Tibial nerve (tissue), 4 donors: ENCODE measurements at places on chromosomes 5 and 9. TPM values are rescaled to one million over a fixed set of nuclear protein-coding genes. Genes with fewer than 3 reads are reported as not detected.

- DNase-seq, result no peak
These were observed 15.3 kb downstream of the IFNA5 start for GRCh38 chr9:21289848-21290247.

ZNF300 gene
- total RNA-seq, result 6.3 TPM

DNA sequence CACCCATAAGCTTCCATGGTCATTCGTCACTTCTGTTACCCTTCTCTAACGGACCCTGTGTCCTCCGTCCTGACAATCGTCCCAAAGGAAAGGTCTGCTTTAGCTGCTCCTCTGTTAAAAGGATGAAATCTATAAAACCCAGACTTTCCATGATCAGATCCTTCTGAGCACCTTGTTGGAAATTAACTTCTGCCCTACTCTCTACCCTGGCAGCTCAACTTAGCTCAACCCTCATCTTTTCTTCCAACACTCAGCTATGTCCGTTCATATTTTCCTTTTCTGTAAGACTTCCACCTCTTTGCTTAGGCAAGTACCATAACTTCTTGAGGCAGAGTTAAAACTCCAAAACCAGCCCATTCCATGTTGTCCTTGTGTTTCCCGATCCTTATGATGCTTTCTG, 205.4 kb downstream of the SPATA31A6 start:
- DNase-seq, result no peak

DNA sequence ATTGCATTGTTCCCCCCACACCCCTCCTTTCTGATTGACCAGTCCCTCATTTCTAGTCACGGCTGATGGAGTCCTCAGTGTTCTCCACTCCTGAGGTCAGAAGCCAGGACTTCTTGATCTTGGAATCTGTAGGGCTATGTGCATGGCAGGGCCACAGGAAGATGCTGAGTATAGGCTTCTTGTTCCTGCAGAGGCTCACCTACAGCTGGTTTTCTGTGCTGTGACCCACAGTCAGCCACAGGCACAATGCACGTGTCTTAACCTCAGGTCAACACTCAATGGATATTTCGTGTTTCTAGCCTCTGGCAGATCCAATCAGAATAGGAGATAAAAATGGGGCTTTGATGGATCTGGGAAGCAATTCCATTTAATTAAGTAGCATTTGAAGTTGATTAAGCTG, 14.3 kb upstream of the CXCL14 start:
- no peak for DNase-seq

- DNase-seq, result no peak
These were observed 102.4 kb downstream of the LPAR1 start for GRCh38 chr9:110935829-110936228.

DNA sequence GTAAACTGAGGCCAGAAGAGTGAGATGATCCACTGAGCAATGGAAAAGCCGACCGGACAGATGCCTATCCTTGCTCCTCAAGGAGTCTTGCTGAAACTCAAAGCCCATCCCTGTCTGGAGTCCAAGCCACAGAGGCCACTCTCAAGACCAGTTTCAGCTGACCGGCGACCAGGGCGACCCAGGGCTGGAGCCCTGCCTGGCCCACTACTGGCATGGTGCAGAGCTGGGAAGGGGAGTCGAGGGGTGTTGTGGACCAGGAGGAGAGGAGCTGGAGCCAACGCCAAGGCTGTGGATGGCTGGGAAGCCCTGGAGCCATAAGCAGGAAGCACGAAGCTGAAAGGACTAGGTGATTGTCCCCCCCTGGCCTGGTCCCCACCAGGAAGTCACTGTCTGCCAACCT, 22.1 kb downstream of the FAM163B start:
- DNase-seq, result no peak

ZNF366 gene
- 10.6 TPM for total RNA-seq

TMEM215 gene
- total RNA-seq, result 7.5 TPM

- no peak for DNase-seq
These were observed 13.8 kb upstream of the CLIC3 start for GRCh38 chr9:137009938-137010732.

GRCh38 chr9:115193777-115194176, 75.8 kb upstream of the TNC start:
- DNase-seq, result no peak

BTNL8 gene
- not detected for total RNA-seq

DNA sequence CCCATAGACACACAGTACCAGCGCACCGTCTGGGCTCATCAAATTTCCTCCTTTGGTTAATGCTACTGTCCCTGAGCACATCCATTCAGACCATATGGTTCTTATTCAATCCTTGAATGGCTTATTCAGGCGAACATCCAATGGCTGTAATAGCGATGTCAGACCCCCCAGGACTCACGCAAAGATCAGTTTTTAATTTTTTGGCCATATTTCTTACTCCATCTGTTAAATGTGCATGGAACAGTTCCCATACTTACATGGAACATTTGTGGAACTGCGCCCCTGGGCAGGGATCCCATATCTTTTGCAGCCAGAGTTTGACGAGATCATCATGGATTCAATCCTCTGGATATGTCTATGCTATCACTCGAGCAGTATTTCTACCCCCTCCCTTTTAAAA, 213.2 kb downstream of the ADAMTS6 start:
- no peak for DNase-seq

DNA sequence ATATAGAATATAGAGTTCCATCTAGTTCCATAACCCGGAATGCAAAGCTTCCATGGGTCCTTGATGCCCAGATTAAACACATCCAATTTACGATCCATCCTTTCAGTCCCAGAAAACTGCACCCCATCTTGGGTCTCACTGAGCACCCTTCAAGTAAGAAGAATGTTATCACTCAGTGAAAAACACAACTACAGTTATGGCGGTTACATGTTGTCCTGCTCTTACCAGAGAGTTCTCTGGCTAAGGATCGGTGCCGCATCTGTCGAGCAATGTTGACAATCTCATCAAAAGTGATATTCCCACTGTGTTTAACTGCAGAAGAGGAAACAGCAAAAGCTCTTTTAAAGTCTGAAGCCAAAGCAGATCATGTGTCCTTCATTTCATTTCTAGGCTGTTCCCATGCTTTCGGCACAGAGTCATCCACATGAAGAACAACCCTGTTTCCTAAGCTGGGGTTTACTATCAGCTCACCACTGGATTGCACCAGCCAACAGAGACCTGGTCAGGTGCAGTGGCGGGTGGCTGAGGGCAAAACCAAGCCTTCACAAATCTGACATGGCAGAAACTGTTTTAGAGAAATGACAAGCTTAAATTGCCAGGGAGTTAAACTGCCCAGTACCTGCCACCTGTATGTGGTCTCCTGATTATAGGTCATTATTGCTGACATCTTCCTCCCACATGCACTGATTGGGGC, 2.9 kb downstream of the RPL12 start:
- DNase-seq, result no peak

GFPT2 gene
- total RNA-seq, result 55.3 TPM

GRCh38 chr9:137372693-137373610, 50.0 kb downstream of the EXD3 start:
- no peak for DNase-seq

DNA sequence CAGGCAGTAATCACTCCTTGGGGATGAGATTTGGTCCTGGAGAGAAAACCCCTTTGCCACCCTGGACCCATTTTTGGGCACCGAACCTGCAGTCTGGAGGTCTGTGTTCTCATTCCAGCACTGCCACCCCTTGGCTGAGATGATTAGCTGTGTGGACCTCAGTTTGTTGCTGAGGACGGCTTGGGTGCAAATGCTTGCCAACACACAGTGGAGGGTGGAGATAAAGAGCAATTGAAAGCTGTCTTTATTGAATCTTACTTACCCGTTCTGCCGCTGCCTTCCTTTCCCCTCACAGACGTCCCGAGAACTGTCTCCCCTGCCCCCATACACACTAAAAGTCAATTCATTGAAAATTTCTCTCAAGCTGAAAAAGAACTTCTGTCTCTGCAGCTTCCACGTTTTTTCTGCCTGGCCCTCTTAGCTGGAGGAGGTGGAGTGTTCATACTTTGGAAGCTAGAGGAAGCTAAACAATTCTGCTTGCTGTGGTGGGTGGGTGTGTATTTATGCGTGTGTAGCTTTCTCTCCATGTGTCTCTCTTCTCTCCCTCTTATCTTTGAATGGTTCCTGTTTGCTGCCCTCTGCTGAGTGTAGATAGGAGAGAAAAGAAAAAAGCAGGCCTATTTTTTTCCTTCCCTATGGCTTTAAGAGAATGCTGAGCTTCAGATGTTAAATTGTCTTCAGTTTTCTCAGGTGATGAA, 6.6 kb downstream of the GALNT10 start:
- no peak for DNase-seq

DNA sequence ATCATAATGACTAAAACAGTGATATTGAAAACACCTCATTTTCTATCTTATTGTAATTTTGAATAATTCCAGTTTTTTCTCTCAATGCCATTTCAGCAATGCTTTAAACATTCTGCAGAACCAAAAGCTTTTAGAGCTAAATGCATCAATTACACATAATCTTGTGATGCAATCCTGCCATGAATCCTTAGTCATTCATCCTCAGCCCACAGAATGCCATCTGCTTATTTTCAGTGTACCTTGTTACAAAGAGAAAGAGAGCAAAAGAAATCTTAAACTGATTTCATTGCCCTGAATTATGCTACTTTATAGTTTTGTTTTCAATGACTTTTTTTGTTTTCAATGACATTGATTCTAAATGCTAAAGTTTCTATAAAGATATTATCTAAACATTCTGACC, 1234.8 kb upstream of the C9orf72 start:
- DNase-seq, result no peak

- no peak for DNase-seq
These were observed 93.7 kb downstream of the SEMA5A start for GRCh38 chr5:9452181-9452580.

ANKRD33B gene
- total RNA-seq, result 34.7 TPM

- DNase-seq, result no peak
These were observed 78.0 kb downstream of the ARHGAP26 start for GRCh38 chr5:142847898-142848790.

EGFL7 gene
- total RNA-seq, result 189 TPM

- no peak for DNase-seq
These were observed 92.4 kb upstream of the CXCL14 start for GRCh38 chr5:135671052-135671705.

DNA sequence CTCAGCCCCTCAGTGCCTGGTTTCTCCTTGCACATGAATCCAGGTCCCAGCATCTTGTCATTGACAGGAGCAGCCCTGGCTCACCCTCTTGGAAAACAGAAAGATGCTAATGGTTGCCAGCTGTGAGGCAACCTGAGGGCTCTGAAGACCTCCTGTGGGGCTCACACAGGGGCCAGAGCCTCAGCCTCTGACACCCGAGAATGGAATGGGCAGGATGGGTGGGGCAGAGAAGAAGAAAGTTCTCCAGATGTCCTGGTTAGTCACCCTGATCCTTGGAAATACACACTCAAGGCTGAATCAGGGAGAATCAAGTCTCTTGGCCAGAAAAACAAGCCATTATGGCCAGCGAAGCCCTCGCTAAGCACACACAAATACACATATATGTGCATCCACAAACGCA, 32.3 kb upstream of the SPATA31E1 start:
- DNase-seq, result no peak

OTULIN gene
- 37.7 TPM for total RNA-seq

RASGEF1C gene
- 12.0 TPM for total RNA-seq

- DNase-seq, result no peak
These were observed 205.4 kb downstream of the LURAP1L start for GRCh38 chr9:12980085-12980851.

- DNase-seq, result no peak
These were observed 216.2 kb upstream of the ACTBL2 start for GRCh38 chr5:57698802-57699201.

GRCh38 chr5:170758481-170758880, 25.0 kb upstream of the GABRP start:
- no peak for DNase-seq

GRCh38 chr5:168047669-168048111, 243.8 kb upstream of the WWC1 start:
- no peak for DNase-seq

DNA sequence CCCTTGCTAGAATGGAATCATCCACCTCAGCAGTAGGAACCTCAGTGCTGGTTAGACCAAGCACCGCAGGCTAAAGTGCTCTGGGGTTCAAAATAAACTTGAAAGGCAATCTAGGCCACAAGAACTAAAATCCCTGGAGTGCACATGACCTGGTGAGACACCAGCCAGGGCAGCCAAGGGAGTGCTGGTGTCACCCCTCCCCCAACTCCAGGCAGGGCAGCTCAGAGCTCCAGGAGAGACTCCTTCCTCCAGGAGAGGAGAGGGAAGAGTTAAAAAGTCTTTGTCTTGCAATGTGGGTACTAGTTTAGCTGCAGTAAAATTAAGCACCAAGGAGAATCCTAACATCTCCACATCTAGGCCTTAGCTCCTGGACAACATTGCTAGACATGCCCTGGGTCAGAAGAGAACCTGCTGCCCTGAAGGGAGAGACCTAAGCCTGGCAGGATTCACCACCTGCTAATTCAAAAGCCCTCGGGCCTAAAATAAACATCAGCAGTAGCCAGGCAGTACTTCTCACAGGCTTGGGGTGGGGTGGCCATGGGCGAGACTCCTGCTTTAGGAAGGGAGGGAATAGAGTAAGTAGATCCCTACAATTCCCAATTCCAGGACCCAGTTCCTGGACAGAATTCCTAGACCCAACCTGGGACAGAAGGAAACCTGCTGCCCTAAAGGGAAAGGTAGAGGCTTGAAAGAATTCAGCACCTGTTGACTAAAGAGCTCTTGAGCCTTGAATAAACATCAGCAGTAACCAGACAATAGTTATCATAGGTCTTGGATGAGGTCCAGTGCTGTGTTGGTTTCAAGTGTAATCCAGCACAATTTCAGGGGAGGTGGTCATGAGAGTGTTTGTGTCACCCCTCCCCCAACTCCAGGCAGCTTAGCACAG, 25.8 kb downstream of the UGT3A2 start:
- DNase-seq, result no peak

AQP3 gene
- 101 TPM for total RNA-seq

DNA sequence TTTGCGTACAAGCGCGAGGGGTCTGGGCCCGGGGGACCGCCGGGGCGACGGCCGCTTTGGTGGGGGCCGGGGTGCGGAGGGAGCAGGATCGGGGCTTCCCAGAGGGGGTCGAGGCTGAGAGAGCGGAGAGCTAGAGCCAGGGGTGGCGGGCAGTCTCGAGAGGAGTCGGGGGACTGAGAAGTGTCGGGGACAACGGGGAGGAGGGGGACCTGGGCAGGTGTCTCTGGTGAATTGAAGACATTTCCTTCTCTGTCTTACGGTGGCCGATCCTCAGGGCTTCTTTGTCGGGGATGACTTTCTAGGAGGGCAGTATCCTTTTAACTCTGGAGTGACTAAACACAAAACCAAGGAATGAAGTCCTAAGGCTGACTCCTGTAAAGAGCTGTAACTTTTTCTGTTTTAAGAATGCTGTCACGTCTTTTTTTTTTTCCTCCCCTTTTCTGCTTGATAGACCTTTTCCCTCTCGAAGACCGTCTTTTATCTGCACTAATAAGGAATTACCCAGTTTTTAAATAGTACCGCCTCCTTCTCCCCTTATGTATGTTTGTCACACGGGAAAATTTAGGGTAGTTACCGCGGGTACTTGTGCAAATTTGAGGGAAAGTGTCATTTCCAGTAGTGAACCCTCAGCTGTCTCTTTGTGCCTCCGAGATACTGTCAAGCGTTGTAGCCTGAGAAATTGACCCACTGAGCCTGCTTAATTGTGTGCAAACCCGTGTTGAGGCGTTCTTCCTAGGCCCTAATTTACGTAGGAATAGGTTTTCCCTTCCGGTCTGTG, 822 bp downstream of the DENND4C start:
- DNase-seq, result no peak

ANKRD34B gene
- not detected for total RNA-seq
